B cell (primary cell): ENCODE measurements at places on chromosomes 3 and 15. TPM values are rescaled to one million over a fixed set of nuclear protein-coding genes. Genes with fewer than 3 reads are reported as not detected.

DNA sequence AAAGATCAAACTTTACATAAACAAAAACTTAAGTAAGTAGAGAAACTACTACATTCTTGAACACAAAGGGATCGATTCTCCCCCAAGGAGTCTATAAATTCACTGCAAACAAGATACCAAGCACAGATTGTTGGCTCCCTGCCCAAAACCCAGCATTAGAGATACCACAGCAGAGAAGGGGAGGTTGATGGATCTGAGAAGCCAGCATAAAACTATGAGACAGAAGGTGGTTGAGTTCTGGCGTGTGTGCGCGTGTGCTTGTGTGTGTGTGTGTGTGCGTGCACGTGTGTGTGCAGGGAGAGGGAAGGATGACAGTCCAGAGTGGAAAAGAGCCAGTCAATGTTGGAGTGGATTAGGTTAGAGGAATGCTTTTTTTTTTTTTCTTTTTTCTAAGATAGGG is 143.2 kb upstream of the PRR20G start:
- no peak for DNase-seq

- DNase-seq, result no peak
These were observed 75.2 kb downstream of the APBA2 start for GRCh38 chr15:28960979-28961378.

DNA sequence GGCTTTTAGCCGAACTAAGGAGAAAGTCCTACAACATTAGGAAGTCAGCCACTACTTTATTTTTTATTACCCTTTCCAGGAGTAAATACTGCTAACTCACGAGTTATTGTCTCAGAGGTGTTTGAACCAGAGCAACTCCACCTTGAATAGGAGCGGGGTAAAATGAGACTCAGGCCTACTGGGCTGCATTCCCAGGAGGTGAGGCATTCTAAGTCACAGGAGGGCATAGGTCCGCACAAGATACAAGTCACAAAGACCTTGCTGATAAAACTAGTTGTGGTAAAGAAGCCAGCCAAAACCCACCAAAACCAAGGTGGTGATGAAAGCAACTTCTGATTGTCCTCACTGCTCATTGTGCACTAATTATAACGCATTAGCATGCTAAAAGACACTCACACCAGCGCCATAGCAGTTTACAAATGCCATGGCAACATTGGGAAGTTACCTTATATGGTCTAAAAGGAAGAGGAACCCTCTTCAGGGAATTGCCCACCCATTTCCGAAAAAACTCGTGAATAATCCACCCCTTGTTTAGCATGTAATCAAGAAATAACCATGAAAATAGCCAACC is 555.9 kb downstream of the IGSF11 start:
- no peak for DNase-seq

DNA sequence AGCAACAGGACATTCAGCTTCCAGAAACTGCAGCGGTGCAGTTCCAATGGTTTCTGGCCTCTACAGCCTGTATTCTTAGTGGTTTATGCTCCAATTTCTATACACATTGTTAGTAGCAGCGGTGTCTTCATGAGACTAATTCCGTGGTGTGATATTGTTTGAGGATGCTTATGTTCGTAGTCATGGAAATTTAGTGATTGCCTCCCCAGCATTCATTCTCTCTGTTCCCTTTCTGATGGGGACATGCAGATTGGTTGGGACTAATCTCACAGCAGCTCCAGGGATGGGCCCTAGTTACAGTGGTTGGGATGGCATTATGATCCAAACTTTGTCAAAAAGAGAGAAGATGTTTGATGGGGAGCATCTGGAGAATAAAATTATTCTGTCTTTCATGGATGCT is 208.6 kb downstream of the CD47 start:
- DNase-seq, result no peak

GRCh38 chr3:30428251-30428650 is 178.2 kb upstream of the TGFBR2 start:
- no peak for DNase-seq

Gene DAZL
- 1.2 and 1.3 TPM in 2 replicates for polyA plus RNA-seq

- peak; percentile 56 for DNase-seq
These were observed 23.1 kb downstream of the TRAK1 start for GRCh38 chr3:42114130-42114725.

DNA sequence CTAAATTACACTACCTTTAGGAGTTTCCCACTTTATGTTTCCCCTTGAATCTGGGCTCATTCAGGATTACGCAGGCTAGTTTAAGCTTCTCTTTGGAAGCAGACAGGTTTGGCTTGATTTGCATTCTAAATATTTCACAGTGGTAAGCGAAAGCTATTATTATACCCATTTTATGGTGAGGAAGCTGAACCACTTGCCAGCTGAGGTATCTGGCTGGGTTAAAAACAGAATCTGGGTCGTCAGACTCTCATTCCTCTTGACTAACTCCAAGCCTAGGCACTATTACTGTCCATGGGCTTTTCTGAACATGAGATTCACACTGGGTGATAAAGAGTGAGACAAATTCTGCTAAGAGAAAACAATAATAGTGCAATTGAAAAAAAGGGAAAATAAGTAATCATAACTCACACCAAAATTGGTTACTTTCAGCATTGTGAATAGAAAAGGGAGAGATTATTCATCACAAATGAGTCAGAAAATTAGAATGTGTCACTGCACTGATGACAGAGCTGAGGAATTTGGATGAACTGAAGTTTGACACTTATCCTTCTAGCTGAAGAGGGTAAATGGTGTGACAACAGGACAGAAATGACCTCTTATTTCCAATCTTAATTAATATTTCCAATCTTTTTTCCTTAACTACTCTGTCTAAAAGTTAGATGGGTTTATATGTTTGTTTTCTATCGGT is 211.3 kb downstream of the TIGIT start:
- no peak for DNase-seq

- DNase-seq, result no peak
These were observed 59.9 kb downstream of the KAT2B start for GRCh38 chr3:20100151-20100550.

Gene SLC30A4
- 6.7 and 10.7 TPM in 2 replicates for polyA plus RNA-seq
